SK-N-MC (cell line): ENCODE measurements at places on chromosomes 7 and 10.
A peak's percentile ranks its signal among the peaks of the same experiment; 100 is the strongest.

GRCh38 chr10:10644008-10644646 lies 373.5 kb upstream of the CELF2 start:
- no peak for DNase-seq

DNA sequence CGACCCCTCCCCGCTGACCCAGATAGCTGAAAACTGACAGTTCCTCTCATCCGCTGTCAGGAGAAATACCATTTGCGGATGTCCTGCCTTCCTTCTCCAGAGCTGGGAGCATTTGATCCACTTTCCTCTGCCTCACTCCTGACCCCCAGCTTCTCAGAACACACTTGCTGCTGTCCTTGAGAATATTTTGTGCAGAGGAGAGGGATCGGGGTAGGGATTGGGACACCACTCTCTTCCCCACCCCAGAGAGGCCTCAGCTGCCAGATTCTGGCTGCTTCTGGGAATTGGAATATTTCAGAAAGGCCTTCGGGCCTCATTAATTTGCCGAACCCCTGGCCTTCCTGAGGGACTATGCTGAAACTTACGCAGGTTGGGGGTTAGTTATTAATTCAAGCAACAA lies 97.0 kb downstream of the C10orf105 start:
- no peak for DNase-seq

GRCh38 chr7:155951554-155952158 lies 139.4 kb upstream of the SHH start:
- no peak for DNase-seq

GRCh38 chr7:110129159-110129558 lies 961.8 kb upstream of the LRRN3 start:
- DNase-seq, result no peak

DNA sequence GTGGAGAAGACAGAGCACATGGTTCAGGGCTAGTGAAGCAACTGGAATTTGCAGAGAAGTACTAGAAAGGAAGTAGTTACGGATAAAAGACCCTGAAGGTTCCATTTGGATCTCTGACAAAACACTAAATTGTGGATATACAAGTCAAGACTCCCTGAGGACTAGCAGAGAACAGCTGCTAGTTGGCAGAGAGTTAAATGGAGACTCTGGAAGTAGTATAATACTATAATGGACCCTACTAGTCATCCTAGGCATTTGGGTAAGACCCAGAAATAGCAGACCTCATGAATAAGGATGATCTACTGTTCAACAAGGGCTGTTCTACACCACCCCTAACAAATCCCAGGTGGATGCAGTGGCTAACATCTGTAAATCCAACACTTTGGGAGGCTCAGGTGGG lies 19.1 kb downstream of the MCMBP start:
- no peak for DNase-seq

- DNase-seq, result no peak
These were observed 142.5 kb upstream of the PRKCQ start for GRCh38 chr10:6722616-6723004.

GRCh38 chr7:4486907-4487306 lies 195.2 kb upstream of the FOXK1 start:
- no peak for DNase-seq

DNA sequence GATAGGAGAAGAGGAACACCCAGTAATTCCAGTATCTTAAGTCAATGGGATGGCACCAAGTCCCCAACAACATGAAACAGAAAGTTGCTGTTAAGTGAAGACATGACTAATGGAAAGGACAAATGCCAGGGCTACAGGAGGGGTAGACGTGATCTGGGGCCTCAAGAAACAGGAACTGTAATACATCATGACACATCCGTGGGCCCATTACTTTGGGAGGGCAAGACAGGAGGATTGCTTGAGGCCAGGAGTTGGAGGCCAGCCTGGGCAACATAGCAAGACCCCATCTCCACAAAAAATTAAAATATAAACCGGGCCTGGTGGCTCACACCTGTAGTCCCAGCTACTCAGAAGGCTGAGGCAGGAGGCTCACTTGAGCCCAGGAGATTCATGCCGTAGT lies 408.6 kb upstream of the PRKCQ start:
- DNase-seq, result no peak

- DNase-seq, result no peak
These were observed 30.4 kb downstream of the MKRN1 start for GRCh38 chr7:140448781-140449480.

- DNase-seq, result no peak
These were observed 438 bp downstream of the LSMEM1 start for GRCh38 chr7:112481121-112481736.

GRCh38 chr7:35691827-35692307 lies 3.1 kb downstream of the HERPUD2 start:
- no peak for DNase-seq

GRCh38 chr10:108003061-108003460 lies 838.6 kb upstream of the SORCS1 start:
- DNase-seq, result no peak

DNA sequence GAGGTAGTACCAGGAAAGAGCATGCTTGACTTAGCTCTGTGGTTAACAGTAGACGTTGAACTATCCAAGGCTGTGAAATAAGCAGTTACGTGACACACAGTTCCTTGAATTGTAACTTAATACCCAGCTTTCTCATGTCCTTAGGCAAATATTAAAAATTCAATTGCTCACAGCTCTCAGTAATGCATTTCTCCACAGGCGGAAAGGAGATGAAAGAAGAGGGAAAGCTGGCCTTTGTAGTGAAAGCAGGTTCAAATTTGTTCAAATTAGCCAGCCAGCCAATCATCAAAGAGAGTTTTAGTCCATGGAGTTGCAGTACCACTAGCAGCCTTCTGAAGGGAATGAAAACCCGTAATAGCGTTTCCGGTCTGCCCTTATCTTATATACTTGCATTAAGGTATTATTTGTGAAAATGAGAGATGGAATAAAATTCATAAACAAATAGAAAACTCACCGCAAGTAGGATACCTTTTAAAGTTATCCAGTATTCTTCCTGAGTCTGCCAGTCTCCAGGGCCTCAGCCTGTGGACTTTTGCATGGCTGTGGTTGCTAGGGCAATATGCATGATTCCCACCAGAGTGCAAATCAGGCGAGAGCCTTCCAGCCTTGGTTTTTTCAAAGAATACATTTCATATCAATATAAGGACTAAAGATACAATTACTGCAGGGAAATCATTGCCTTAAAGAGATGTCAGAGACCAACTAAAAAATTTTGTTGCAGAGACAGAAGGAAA lies 795.5 kb downstream of the TNS3 start:
- peak; percentile 59 for DNase-seq

- no peak for DNase-seq
These were observed 24.0 kb downstream of the VOPP1 start for GRCh38 chr7:55548295-55548731.

GRCh38 chr7:96546426-96546825 lies 163.2 kb downstream of the SEM1 start:
- no peak for DNase-seq

DNA sequence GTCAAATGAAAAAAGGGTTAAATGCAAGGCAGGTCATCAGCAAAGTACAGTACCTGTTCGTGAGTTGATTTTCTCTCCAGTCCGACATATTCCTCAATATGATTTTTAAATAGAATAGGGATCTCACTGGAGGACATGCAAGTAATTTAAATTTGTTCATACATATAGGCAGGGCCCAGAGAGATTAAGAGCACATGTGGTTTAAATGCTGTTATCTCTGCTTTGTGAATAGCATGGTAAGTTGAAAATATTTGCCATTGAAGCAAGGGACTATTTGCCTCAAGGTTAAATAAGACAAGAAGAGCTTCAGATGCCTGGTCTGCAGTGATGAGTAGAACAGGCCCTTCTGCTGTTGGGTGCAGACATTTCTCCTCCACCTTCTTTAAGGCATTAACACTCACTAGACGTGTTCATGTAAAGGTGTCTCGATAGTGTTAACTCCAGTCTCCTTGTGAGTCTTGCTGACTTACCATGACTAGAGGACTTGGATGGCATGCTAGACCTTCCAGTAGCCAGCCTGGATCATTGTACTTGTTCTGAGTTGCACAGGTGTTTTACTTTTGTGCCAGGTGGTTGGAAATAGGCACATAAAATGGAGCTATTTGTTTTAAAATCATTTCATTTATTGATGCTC lies 15.6 kb upstream of the AKR1C3 start:
- DNase-seq, result no peak

DNA sequence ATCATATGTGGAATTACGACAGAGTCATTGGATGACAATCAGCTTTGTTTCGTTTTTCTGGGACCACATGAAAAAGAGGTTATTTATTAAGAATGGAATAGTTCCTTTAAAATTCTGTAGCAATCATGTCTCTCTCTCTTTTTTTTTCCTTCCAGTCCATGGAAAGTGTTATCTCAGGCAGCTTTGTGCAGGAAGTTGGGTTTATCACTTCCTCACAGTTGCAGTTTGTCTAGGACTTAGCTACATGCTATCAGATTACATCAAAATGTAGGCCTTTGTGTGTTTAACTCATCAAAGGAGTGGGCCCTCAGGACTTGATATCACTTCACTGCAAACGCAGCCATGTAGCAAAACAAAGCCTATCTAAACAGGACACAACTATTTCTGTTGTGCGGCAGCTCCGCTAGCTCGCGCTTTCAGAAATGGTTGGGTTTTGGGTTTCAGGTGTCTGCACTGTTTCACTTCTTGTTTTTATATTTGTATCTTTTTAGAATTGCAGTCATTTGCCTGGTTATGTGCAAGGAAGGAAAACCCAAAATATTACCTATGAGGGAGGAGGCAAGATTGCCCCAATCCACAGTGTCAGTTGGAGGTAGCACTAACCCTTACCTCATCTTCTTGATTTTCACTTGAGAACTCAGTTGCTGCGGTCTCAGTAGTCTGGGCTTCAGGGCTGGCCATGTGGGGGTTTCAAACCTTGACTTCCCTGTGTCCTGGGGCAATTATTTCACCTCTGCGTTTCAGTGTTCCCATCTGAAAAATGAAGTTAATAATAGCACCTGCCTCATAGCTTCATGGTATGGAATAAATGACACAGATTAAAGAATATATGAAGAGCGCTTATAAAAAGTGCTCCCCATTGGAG lies 66.7 kb downstream of the HHEX start:
- DNase-seq, result no peak

GRCh38 chr10:9437131-9437530 lies 1382.6 kb downstream of the GATA3 start:
- no peak for DNase-seq

- DNase-seq, result no peak
These were observed 372.0 kb upstream of the C7orf33 start for GRCh38 chr7:148218603-148219002.

- no peak for DNase-seq
These were observed 73.2 kb upstream of the DGKI start for GRCh38 chr7:137919987-137920386.

GRCh38 chr10:95237376-95238170 lies 43.5 kb downstream of the ACSM6 start:
- DNase-seq, result no peak

DNA sequence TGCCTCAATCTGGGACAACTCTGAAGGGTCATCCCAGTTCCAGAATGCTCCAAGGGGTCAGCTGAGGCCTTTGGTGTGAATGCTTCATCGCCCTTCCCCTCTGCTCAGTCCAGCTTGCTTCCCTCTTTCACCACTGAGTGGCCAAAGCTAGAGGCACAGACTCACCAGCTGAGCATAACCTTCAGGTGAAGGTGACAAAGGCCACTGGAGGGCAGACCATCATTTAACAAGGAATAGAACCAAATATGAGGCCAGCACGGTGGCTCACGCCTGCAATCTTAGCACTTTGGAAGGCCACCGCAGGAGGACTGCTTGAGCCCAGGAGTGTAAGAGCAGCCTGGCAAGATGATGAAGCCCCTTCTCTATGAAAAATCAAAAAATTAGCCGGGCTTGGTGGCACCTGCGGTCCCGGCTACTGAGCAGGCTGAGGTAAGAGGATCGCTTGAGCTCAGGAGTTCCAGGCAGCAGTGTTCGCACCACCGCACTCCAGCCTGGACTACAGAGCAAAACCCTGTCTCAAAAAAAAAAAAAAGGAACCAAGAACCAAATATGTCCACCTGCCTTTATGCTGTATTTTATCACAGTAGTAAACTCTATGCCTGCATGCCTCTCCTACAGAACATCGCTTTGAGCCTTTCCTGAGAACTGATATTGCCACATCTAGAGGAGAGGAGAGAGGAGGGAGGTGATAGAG lies 13.4 kb downstream of the PRKAG2 start:
- no peak for DNase-seq

DNA sequence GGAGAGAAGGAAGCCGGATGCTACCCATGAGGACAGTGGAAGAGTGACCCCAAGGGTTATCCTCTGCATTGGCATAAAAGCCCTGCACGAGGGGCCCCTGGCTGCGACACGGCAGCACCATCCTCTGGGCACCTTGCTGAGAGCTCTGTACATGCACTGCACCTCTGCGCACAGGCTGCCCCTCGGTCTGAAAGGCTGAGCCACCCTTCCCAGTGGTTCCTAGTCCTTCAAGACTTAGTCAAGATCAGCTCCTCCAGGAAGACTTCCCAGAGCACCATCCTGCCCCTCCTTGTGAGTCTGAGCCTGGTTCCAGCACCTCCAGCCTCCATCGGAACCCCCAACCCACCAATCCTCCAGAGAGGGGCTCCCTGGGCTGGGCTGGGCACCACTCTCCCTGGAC lies 37.9 kb upstream of the CNPY1 start:
- DNase-seq, result no peak

- no peak for DNase-seq
These were observed 77.7 kb downstream of the RBM33 start for GRCh38 chr7:155722118-155722517.

GRCh38 chr7:154775681-154776080 lies 227.2 kb downstream of the PAXIP1 start:
- DNase-seq, result no peak

DNA sequence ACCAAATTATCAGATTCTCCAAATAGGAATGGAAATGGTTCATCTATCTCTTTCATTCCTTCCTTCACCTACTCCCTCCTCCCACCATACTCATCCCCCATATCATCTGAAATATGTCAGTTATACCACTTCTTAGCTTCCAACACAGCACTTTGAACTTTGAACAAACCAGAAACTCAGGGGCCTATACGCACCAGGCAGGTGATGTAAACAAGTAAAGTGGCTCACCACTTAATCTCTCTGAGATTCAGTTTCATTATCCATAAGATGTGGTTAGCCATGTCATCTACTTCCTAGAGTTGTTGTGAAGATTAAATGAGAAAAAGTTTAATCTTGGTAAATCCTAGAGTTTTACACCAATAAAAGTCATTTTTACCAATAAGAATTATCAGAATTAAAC lies 65.9 kb upstream of the LRRN3 start:
- no peak for DNase-seq

DNA sequence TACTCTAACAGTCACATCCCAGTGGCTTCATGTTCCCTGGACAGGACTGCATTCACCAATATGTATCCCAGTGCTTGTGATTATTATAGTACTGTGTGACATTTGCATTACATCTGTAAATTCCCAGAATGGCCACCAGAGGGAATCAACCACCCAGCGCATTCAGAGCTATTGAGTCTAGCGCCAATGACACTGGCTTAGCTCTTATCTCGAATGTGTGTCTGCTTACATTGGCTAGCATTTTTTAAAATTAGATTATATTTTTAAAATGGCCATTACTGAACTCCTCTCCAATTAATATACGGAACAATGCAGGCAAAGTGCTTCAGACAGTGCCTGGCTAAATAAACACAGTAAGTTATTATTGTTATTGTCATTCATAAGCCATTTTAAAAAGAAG lies 36.3 kb downstream of the TRIL start:
- no peak for DNase-seq
